ENCODE measurements at places on chromosomes 12 and 14. TPM values are rescaled to one million over a fixed set of nuclear protein-coding genes. Genes with fewer than 3 reads are reported as not detected.

DNA sequence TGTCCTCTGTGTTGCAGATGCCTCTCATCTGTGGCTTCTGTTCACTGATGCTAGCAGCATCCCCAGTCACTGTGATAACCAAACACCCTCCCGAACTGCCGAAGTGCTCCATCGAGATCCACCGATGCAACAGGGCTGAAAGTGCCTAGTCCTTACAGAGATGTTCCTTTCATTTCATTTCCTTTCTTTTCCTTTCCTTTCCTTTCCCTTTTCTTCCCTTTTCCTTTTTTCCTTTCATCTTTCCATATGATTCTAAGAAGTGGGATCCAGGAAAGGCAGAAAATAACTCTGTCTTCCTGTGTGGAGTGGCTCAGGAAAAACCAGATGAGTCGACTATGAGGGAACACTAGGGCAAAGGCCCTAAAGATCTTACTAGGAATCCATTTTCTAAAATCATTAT is 26.7 kb downstream of the FGF6 start:
- DNase-seq, result no peak

Gene DPY19L2
- 3.4 TPM for total RNA-seq

GRCh38 chr14:71606064-71606463 is 326.2 kb upstream of the RGS6 start:
- DNase-seq, result no peak

DNA sequence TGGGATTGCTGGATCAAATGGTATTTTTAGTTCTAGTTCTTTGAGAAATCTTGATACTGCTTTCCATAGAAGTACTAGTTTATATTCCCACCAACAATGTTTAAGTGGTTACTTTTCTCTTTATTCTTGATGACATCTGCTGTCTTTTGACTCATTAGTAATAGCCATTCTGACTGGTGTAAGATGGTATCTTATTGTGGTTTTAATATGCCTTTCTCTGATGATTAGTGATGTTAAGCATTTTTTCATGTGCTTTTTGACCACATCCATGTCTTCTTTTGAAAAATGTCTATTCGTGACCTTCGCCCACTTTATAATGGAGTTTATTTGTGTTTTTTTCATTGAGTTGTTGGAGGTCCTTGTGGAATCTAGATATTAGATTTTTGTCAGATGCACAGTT is 865.7 kb downstream of the SLC6A15 start:
- no peak for DNase-seq

DNA sequence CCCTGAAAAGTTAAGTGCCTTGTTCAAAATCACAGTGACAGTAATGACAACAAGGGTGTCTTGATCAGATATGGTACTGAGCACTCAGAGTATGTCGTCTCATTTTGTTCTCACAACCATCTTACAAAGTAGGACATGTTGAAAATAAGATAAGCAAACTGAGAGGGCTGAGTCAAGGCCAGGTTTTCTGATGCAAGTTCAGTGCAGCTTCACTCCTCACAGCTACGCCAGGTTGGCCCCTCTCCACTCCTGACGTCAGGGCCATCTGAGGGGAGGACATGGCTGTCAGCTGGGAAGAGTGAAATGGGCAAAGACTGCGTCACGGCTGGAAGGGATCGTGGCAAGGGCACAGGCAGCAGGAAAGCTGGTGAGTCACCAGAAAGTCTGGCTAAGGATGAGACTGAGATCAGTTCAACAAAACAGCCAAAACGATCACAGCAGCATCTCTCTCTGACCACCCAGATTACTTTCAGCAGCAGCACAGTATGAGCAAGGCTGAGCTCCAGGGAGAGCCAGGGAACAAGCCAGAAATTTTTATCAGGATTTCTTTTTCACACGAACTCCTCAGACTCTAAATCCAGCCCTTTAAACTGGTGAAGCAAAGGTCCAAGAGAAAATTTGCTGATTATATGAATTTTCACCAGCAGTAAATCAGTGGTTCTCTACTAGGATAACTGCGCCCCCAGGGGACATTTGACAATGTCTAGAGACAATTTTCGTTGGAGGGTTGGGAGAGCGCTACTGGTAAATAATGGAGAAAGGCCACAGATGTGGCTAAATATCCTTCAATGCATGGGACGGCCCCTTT is 297.9 kb upstream of the AMIGO2 start:
- DNase-seq, result no peak

Gene ZNF10
- 10.5 TPM for total RNA-seq

- no peak for DNase-seq
These were observed 54.3 kb downstream of the CLMN start for GRCh38 chr14:95265106-95266094.

DNA sequence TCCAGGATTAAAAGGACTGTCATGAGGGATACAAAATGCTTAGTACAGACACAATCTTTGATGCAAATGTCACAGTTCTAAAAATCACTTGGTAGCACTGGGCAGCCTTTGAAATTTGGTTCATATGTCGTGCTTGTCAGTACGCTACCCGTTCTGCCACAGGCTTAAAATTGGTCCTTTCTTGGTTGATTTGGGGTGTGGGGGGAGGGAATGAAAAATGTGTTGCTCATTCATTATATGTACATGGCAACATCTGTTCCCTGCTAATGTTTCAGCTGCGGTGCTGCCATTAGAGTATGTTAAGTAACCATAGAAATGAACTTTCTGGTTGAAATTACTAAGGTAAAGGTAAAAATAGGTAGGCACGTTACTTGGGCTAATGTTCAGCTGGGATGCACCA is 155.4 kb upstream of the ARHGAP5 start:
- no peak for DNase-seq

GRCh38 chr12:91893476-91893875 is 252.2 kb downstream of the BTG1 start:
- DNase-seq, result no peak

DNA sequence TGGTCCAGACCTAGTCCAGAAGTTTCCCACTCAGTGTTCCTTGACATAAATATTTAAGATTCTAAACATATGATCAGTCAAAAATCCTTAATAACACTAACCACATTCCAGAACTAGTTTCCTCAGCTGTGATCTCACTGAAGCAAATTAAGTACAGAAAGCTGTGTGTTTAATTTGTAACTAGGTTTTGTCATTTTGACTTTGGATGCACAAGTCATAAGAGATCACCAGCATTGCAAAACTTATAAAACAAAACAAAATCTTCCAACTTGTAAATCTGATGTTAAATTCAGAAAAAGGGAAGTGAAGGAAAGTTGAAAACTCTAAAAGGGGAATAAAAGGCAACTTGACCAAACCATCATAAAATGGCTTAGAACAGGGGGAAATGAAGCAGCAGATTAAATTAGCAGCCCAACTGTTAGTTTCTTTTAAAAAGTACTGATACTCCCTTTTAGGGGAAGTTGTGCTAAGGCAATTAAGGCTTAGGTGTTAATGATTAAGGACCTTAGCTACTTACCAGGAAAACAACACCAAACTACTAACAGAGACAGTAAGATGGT is 56.6 kb downstream of the SH2B3 start:
- DNase-seq, result no peak

GRCh38 chr12:67772267-67773169 is 124.0 kb downstream of the DYRK2 start:
- peak; percentile 51 for DNase-seq

GRCh38 chr14:80465546-80466220 is 254.4 kb upstream of the DIO2 start:
- no peak for DNase-seq

DNA sequence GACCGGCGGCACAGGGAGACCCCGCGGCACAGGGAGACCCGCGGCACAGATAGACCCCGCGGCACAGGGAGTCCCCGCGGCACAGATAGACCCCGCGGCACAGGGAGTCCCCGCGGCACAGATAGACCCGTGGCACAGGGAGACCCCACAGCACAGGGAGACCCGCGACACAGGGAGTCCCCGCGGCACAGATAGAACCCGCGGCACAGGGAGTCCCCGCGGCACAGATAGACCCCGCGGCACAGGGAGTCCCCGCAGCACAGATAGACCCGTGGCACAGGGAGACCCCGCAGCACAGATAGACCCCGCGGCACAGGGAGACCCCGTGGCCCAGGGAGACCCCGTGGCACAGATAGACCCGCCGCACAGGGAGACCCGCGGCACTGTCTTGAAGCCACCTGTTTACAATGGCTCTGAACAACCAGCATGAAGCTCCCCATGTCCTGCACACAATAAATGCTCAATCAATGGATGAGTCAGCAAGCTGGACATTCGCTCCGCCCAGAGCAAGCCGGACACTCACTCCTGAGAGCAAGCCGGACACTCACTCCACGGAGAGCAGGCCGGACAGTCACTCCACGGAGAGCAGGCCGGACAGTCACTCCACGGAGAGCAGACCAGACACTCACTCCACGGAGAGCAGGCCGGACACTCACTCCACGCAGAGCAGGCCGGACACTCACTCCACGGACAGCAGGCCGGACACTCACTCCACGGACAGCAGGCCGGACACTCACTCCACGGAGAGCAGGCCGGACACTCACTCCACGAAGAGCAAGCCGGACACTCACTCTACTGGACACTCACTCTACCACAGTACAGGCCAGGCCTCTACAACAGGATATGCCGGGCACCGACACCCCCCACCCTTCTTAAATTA is 121.9 kb downstream of the RFLNA start:
- DNase-seq, result no peak

GRCh38 chr12:75725521-75726111 is 214.2 kb upstream of the KRR1 start:
- no peak for DNase-seq

Gene CEBPE
- not detected for total RNA-seq

Gene C14orf180
- total RNA-seq, result not detected

DNA sequence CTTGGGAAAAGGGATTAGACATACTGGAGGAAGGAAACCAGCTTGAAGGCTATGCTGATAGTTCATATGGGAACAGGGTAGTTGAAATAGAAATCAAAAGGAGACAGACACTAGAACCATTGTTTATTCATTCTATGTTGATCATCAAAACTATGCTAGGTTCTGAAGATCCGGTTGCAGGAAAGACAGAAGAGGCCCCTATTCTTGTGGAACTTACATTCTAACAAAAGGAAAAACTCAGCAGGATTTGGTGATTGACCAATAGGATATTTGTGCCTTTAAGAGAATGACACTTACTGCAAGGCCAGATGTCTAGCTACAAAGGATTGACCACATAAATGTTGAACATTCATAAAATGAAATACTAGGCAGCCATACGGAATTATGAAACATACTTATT is 179.2 kb downstream of the AKAP6 start:
- DNase-seq, result no peak

DNA sequence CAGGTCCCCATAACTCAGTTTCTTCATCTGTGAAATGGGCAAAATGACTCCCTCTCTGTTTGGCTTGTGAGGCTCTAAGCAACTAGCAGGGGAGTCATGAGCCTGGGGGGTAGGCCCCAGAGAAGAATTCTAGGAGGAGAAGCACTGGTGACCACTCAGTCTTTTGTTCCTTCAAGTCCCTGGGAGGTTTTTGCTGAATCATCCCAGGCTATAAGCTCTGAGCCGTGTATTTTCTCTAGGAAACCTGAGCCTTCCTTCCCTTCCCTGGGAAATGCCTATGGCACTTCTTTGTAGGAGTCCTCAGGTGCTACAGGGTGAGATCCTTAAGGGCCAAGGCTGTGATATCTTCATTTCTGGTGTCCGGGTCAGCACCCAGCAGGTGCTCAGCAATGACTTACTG is 4.5 kb downstream of the RPH3A start:
- DNase-seq, result no peak

Gene NRXN3
- total RNA-seq, result 2.9 TPM

Gene BICD1
- total RNA-seq, result 58.4 TPM

GRCh38 chr14:50362764-50363713 is 33.6 kb downstream of the CDKL1 start:
- DNase-seq, result no peak

Measured in WTC11 (cell line).